ENCODE measurements at places on chromosomes 12 and 14.

GRCh38 chr14:73602994-73603393, 9.3 kb upstream of the ACOT6 start:
- DNase-seq = no peak

DNA sequence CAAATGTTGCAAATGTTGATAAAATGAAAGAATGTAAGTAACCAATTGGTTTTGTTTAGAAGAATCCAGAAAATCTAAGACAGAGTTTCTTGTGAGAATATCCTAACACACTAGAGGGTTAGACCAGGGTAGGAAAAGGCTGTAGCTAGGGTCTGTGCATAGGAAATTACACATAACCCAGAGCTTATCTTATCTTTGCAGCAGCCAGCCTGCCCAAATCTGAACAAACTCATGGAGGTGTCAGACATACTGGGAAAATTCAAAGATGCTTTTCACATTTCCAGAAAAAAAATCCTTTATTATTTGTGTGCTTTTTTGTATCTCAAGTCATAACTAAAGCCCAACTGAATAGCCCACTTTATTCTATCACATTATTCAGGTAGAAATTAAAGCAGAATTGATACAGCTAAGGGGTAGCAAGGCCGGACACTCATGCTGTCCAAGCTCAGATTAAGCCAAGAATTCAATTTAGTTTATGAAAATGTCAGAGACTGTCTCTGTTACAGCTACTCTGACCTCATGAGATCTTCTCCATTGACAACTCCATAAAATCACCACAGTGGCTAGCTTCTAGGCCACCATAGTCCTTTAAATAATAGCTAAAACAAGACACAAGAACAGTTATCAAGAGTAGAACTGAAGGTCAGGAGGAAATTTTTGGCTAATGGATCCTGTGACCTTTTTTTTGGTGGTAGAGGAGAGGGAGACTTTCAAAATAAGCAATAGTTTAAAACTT, 169.6 kb upstream of the RASSF8 start:
- no peak for DNase-seq

GRCh38 chr12:116059904-116060303, 217.6 kb downstream of the MED13L start:
- no peak for DNase-seq

DNA sequence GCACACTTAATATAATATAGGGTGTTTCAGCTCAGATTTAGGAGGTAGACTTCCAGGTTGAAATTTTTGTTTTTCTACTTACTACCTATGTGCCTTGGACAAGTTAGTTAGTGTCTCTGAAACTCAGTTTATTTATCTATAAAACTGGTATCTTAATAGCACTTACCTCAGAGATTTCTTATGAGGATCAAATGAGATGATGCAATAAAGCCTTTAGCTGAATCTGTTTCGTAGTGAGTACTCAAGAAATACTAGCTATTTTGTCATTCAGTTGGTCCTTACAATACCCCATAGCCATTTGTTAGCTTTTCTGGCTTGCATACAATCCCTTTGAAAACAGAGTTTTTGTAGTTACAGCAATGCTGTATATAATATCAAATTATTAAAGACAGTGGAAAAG, 497.0 kb downstream of the NRXN3 start:
- no peak for DNase-seq

- DNase-seq = peak; percentile 12
These were observed 105.1 kb upstream of the TMEM260 start for GRCh38 chr14:56474419-56475022.

DNA sequence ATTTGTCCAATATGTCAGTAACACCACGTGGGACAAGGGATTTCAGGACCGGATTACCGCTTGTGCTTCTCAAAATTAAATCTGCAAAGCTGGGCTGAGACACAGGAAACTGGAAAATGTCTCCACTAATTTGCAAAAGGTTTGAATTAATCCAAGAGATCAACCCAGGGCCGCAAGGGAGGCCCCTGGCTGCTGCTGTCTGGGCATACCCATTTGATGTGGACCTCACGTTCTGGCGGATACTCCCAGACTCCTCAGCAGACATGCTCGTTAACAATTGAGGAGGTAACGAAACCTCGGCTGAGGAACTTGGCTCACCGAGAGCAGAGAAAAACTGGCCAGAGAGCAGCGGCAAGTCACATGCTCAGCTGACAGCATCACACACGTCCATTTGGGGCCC, 180.6 kb downstream of the SLC15A4 start:
- no peak for DNase-seq

DNA sequence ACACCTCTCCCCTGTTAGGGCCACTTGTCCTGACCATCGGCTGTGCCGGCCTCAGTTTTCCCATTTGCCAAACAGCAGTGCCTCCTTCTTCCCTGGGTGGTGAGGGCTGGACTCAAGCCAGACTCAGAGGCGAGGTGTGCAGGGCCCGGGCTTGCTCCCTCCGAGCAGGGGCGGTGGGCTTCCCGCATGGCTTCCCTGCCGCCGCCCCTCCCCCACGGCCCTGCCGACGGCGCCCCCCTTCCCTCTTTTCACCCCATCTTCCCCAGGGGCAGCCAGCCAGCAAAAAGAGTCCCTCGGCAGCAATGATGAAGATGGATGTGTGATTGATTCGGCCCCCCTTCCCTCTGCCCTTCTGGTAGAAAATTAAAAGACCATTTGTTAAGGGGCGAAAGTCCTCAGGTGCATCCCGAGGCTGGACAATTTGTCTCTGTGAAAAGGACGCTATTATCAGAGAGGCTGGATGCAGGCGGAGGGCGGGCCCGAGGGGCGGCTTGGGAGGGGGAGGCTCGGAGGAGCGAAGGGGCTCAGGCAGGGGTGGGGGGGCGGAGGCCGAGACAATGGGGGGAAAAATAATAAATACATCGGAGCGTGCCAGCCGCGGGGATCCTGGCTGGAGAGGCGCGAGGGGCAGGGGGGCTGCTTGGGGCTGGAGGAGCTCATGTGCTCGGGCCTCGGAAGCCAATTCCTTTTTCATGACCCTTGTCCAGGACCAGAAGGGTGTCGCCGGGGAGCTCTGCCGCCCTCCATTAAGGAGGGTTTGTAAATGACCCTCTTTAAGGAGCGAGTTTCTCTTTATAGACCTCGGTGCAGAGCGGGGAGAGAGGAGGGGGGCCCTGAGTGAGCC, 48.0 kb upstream of the LHX5 start:
- DNase-seq = no peak

- no peak for DNase-seq
These were observed 59.2 kb downstream of the PPFIBP1 start for GRCh38 chr12:27583057-27583797.

GRCh38 chr14:95052016-95052585, 105.2 kb downstream of the DICER1 start:
- DNase-seq = no peak

GRCh38 chr14:53979747-53980642, 23.4 kb upstream of the BMP4 start:
- DNase-seq = no peak

DNA sequence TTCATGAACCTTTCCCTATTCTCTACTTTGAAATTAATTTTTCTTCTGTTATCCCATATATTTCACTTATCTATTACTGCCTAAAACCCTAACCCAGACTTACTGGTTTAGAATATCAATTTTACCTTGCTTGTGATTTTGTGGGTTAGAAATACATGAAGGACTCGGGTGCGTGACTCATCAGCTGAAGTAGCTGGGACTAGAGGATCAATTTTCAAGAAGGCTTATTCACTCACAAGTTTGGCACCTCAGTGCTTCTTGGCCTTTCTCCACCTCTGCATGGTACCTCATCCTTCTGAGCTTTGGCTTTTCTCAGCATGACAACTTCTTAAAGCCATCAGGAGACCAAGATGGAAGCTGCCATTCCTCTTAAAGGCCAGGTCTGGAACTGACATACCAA, 57.8 kb downstream of the TMEM117 start:
- no peak for DNase-seq

- no peak for DNase-seq
These were observed 164.7 kb upstream of the TBX3 start for GRCh38 chr12:114848666-114849065.
